Gastrocnemius medialis (tissue), 4 donors: ENCODE measurements at places on chromosomes 4 and X. TPM values are rescaled to one million over a fixed set of nuclear protein-coding genes. Genes with fewer than 3 reads are reported as not detected.

MSX1 gene
- total RNA-seq = 1.7 TPM

RTL3 gene
- total RNA-seq = 0.67 TPM

ETDB gene
- not detected for total RNA-seq

GAGE12F gene
- total RNA-seq = not detected

FGF5 gene
- not detected for total RNA-seq

SEC24D gene
- 8.9 TPM for total RNA-seq

PIGA gene
- total RNA-seq = 4.1 TPM

MAGEB10 gene
- not detected for total RNA-seq

LIAS gene
- 10.3 TPM for total RNA-seq

CFAP99 gene
- total RNA-seq = not detected

PABPC1L2A gene
- not detected for total RNA-seq

STPG2 gene
- not detected for total RNA-seq

CASK gene
- 7.3 TPM for total RNA-seq

BMX gene
- total RNA-seq = 1.1 TPM

NDST4 gene
- not detected for total RNA-seq

DDIT4L gene
- 41.8 TPM for total RNA-seq

SASH3 gene
- total RNA-seq = 1.7 TPM

ELOVL6 gene
- total RNA-seq = 0.42 TPM

MTNR1A gene
- not detected for total RNA-seq

P2RY4 gene
- not detected for total RNA-seq

COX18 gene
- total RNA-seq = 7.4 TPM

ZNF141 gene
- 1.4 TPM for total RNA-seq

PDCL2 gene
- not detected for total RNA-seq

H2BW2 gene
- total RNA-seq = not detected

TMEM35A gene
- not detected for total RNA-seq

LGI2 gene
- 0.31 TPM for total RNA-seq

NPNT gene
- total RNA-seq = 3.3 TPM

BEX1 gene
- not detected for total RNA-seq

AMTN gene
- not detected for total RNA-seq

CXorf66 gene
- not detected for total RNA-seq

ZCCHC12 gene
- not detected for total RNA-seq

FNIP2 gene
- total RNA-seq = 28.6 TPM

AMOT gene
- total RNA-seq = 20.5 TPM

ZFYVE28 gene
- total RNA-seq = 1.8 TPM

AFM gene
- total RNA-seq = 0.29 TPM

PLXNB3 gene
- 1.1 TPM for total RNA-seq

TENM3 gene
- total RNA-seq = 10.9 TPM

CSAG2 gene
- not detected for total RNA-seq

ADH7 gene
- not detected for total RNA-seq

TMEM31 gene
- not detected for total RNA-seq

MAGED4 gene
- total RNA-seq = 0.15 TPM

GABRB1 gene
- total RNA-seq = not detected

MAPK10 gene
- total RNA-seq = not detected
